IMR-90 (cell line): ENCODE measurements at places on chromosomes 12 and 14. TPM values are rescaled to one million over a fixed set of nuclear protein-coding genes. Genes with fewer than 3 reads are reported as not detected.
A peak's percentile ranks its signal among the peaks of the same experiment; 100 is the strongest.

C12orf54 gene
- total RNA-seq = not detected in 2 replicates

DNA sequence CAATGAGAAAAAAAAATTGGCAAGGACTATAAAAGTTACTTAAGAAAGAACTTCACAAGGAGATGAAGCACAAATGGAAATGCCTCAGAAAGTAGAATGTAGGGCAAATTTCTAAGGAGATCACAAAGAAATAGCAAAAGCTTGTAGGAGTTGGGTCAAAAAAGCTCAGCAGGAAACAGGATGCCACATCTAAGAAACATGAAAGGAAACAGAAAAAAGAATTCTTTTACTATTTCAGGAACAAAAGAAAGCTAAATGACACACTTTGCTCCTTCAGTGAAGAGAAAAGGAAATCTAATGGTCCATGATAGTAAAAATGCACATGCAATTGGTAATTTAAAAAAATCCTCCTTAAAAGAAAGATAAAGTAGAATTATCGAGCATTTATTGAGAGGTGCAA is 452.1 kb upstream of the GARIN6 start:
- no peak for DNase-seq

GRCh38 chr12:129119537-129119936 is 266.3 kb downstream of the GLT1D1 start:
- DNase-seq = no peak

- DNase-seq = peak; percentile 73
Measured at GRCh38 chr12:12327802-12328201, 22.2 kb downstream of the MANSC1 start.

CYP46A1 gene
- under 0.01 and 0.18 TPM in 2 replicates for total RNA-seq

DNA sequence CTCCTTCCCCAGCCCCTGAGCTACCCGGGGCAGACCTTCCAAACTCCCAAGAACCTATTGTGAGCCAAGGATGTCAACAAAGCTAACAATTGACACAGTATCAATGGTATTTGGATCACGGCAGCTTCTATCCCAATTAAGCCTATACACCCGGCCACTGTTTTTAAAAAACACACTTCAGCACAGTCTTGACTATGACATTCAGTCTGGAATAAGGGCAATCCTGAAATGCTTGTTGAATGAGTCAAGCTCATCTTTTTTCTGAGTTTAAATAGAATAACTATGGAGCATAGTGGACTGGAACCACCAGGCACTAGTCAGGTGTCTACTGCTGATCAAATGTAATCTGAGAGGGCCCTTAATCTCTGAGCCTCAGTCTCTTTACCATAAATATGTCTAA is 5.7 kb downstream of the DENND5B start:
- peak; percentile 63 for DNase-seq

GRCh38 chr14:99996951-99997571 is 68.2 kb upstream of the EVL start:
- DNase-seq = peak; percentile 78

- DNase-seq = no peak
Measured at GRCh38 chr12:69000074-69000473, 67.1 kb upstream of the CPM start.

DNA sequence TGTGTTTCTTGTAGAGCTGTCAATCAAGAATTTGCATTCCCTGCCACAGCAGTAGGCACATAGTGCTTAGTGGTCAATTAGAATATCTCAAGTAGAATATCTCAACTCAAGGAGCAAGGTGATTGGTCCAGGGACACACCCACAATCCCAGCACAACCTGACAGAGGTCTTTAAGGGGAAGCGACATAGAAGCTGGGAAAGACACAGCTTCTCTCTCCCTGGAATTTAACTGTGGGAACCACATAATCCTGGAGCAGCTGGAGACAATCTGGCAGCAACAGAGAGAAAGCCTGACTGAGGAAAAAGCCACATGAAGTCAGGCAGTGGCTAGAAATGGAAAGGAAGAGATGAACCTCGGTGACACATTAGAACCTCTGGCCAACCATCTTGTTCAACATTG is 85.7 kb upstream of the LMO3 start:
- no peak for DNase-seq

PLA2G1B gene
- total RNA-seq = not detected in 2 replicates

DNA sequence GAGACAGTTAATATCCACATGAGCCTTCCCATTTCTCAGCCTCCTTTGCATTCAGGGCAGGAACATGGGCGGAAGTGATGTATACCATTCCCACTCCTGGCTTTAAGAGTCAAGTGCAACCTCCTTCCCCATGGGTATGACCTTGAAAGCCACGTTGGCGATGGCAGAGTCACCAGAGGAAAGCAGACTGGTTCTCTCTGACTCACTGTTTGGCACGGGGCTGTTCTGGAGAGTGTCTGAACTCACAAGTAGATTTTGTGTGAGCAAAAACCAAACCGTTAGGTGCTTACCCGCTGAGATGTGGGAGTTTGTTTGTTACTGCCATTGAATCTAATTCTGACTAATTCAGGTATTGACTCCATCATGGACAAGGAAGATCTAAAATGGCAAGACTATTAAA is 36.7 kb upstream of the PZP start:
- no peak for DNase-seq

- DNase-seq = no peak
Measured at GRCh38 chr12:122333142-122334087, 67.1 kb upstream of the VPS33A start.

DNA sequence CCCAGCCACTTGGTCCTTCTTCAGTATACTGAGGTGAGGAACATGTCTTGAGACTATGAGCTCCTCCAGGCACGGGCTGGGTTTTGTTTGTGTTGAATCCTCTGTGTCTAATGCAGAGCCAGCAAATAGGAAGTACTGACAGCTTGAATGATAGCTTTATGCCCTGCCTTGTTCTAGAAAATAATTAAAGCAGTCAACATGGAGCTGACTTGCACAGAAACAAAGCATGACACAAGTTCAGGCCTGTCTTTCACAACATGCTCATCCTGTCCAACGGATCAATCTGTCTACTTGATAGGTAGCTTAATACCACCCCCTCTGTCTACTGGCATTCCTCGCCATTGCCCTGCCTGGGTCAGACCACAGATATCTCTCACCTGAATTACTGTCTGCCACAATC is 140.9 kb downstream of the ESRRB start:
- DNase-seq = no peak

DNA sequence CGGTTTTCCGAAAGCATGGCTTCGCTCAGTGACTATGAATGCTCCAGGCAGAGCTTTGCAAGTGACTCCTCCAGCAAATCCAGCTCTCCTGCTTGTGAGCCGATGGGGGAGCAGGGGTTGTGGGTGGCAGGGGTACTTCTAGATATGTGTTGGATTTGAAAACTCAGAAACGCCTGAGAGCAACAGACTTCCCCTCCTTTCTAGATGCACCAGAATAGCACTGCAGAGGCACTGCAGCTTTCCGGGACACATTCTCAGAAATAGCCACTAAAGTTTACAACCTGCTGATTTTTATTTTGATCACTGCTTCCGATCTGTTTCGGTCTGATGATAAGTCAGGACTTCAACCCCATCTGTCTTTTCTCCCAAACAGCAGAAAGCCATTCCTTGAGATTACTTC is 8.6 kb downstream of the TCP11L2 start:
- DNase-seq = no peak

VRTN gene
- total RNA-seq = not detected in 2 replicates

RNASE1 gene
- total RNA-seq = not detected in 2 replicates

- no peak for DNase-seq
Measured at GRCh38 chr12:111822886-111823285, 19.1 kb upstream of the MAPKAPK5 start.

GRCh38 chr12:97837401-97837800 is 374.8 kb downstream of the RMST start:
- DNase-seq = no peak

DNA sequence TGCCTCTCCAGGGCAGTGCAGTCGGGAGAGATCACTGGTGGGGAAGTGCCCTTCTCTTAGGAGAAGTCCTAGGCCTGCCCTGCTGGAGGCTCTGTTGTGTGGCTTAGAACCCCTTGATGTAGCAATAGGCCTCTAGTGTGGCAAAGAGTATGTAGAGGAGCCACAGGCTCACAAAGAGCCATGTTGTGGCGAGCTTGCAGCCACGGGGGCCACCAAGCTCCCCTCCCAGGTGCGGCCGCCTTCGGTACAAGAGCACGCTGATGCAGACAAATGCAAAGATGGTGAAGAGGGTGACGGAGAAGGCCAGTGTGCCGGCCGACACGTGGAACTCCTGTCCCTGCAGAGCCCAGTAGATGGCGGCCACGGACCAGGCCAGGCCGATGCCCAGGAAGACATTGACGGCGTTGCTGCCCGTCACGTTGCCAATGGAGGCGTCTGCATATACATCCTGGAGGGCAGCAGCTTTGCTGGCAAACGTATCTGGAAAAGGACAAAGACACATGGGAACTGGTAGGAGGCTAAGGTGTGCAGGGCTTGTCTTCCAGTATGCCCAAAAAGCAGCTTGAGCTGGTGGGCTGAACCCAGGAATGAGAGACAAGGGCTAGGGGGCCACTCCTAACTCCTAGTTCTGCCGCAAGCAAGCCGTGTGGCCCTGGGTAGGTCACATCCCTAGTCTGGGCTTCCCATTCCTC is 142.8 kb downstream of the SLC8A3 start:
- DNase-seq = peak; percentile 48

- peak; percentile 91 for DNase-seq
Measured at GRCh38 chr12:65327207-65328076, 49.0 kb downstream of the MSRB3 start.

GRCh38 chr14:74459976-74460375 is 33.1 kb downstream of the NPC2 start:
- DNase-seq = no peak

DTX1 gene
- not detected in 2 replicates for total RNA-seq

INHBC gene
- not detected in 2 replicates for total RNA-seq
